Kidney (tissue), 22 donors: ENCODE measurements at places on chromosomes 7 and 10. TPM values are rescaled to one million over a fixed set of nuclear protein-coding genes. Genes with fewer than 3 reads are reported as not detected.
A peak's percentile ranks its signal among the peaks of the same experiment; 100 is the strongest.

DNA sequence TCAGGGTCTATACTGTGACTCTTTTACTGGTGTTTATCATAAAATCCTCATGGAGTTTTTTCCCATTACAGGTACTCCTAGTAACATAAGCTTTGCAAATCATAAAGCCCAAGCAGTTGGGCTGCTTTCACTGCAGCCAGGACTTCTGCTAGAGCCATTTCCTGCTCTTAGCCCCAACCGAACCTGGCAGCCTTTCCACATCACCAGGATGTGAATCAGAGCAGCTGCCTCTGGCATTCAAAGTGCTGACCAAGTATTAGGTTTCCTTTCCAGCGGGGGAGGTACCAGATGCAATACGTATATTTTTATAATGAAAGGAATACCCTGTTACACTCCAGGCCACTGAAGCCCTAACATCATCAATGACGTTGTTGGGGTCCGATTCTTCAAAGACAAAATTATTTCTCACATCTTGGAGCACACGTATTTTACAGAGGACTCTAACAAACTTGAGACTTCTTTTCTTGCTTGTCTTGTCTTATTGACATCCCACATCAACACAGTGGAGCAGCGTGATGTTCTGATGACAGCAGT is 3.6 kb upstream of the HTR5A start:
- peak; percentile 7 for DNase-seq

DNA sequence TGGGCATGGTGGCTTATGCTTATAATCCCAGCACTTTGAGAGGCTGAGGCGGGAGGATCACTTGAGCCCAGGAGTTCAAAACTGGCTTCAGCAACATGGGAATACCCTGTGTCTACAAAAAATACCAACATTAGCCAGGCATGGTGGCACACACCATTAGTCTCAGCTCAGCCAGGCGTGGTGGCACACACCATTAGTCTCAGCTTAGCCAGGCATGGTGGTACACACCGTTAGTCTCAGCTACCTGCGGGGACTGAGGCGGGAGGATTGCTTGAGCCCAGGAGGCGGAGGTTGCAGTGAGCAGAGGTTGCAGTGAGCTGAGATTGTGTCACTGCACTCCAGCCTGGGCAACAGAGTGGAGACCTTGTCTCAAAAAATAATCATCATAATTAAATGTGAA is 9.0 kb downstream of the LRRC27 start:
- DNase-seq = no peak

DNA sequence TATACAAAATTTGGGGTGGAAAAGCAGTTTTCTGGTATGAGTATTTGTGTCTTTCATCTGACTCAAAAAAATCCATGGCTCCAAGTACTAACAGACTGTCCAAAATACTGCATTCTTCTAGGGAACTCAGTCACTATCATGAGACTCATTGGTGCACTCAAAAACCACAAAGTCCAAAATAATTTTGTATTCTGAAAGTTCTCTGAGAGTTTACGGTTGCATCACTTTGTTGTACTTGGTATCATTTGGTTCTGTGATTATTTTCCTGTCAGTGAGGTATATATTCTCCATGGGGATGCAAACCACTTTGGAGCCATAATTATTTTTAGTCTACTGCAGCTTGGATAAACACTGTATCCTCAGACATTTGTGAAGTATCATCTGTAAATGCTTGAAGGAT is 28.0 kb upstream of the CABCOCO1 start:
- DNase-seq = no peak

GRCh38 chr7:151245360-151246101 is 3.0 kb downstream of the SMARCD3 start:
- peak; percentile 84 for DNase-seq

GRCh38 chr10:128956149-128956548 is 510.9 kb upstream of the MGMT start:
- no peak for DNase-seq

GRCh38 chr10:47018026-47018735 is 107.0 kb downstream of the PTPN20 start:
- no peak for DNase-seq

- no peak for DNase-seq
These were observed 31.9 kb downstream of the ANXA11 start for GRCh38 chr10:80173466-80173865.

- peak; percentile 71 for DNase-seq
These were observed 13.1 kb upstream of the ASB4 start for GRCh38 chr7:95472581-95473161.

DNA sequence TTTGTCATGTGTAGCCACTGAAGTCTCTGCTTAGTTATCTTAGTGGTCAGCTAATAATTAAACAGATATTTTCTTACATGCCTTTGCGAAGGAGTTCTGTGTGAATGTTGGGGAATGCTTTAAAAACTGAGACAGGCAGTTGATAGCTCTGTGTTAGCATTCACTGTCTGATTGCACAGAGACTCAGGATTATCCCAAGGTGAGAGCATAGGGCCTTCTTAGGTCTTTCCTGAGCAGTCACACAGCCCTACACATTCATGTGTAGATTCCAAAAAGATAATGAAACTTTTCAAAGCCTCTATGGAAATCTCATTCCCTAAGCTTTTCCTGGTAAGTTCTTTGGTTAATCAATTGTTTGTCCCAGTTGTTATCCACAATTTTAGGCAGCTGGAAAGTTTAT is 67.7 kb downstream of the CASD1 start:
- no peak for DNase-seq

DNA sequence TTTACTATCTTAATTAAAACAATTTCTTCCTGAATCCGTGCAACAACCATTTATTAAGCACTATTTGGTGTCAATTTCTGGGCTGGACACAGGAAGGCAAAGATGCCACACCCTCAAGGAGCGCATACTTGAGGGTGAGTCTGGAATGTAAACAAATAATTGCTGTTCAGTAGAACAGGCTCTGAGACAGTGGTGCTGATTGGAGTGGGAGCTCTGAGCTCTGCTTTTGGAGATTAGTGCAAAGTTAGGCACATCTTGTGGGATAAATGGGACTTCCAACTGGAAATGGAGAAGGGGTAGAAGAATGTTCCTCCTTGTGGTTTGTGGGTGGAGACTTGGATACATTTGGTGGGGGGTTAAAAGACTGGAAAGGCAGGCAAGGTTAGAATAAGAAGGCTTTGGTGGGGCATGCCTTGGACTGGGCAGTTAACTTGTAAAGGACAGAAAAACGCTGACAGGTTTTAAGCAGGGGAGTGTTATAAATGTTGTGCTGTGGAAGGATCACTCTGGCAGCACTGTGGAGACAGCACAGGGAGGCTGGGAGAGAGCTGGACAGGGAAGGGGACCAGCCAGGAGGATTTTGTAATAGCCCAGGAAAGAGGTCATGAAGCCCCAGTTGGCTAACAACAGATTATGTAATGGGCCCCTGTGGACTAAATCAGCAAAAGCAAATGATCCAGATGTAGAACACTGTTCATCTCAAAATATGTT is 80.7 kb downstream of the ZNF365 start:
- DNase-seq = no peak

DNA sequence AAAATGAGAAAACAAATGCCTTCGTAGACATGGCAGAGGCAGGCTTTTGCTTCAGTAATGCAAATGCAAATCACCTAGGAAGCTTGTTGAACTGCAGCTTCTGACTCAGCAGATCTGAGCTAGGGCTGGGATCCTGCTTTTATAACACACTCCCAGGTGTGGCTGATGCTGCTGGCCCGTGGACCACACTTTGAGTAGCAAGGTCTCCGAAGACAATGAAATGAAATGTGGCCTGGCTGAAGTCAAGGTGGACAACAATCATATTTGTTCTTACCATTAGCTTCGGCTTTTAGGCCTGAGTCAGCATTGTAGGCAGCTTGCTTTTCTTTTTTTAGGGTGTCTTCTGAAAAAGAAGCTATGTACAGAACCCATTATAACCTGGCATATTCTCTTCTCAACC is 26.3 kb downstream of the COL17A1 start:
- no peak for DNase-seq

DNA sequence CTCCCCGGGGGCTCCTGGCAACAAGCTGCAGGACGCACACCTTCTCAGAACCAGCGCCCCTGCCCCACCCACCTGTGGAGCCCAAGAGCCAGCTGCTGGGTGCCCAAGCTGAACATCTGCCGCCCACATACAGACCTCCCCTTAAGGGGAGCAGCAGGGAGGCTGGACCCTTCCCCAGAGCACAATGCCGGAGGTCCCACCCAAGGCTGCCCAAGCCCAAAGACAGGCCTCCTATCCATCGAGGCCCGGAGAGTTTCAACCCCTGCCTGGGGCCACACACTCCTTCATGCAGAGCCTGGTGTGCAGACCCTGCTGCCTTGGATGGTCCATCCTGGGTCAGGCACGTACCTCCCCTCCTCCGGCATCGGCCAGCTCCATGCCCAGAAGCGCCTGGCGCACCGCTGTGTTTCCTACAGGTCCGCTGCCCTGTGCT is 48.7 kb downstream of the VIPR2 start:
- DNase-seq = peak; percentile 19

DNA sequence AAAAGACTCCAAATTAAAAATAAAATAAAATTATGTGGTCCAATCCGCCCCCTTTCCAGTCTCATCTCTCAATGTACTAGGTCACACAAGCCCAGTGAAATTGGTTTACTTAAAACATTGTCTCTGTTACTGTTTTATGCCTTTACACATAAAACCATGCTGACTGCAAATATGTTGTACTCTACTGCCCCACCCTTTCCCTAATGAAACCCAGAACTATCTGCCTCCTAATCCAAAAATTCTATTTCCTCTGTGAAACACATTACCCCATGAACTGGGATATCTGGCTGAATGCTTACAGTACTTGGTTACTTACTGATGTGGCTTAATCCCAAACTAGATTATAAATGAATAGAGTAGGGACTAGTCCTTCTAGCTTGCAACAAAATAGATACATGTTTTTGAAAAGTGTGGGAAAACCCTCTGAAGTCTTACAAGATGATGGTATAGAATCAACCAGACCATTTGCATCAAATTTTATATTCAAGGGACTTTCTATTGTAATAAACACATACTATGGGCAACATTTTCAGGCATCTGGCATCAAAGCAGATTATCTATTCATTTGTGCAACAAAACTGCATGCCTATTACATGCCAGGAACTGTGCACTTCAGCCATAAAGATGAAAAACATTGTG is 10.0 kb upstream of the KMT2E start:
- DNase-seq = no peak

DNA sequence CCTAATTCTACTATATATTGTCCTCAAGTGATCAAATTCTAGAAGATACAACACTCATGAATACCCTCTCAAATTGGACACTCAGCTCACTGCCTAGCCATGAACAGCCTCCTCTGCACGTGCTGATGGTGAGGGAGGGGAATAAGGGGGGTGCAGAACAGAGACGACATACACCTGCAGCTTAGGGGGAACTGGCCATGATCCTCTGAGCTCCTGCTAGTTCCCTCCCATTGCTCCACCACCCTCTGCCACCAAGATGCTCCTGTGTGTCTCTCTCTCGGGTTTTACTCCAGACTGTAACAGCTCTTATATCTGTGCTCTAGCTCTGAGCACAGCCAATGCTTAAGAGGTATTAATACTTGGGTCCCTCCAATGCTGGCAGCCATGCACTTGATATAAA is 70.7 kb downstream of the VOPP1 start:
- DNase-seq = no peak

GRCh38 chr10:124700293-124701037 is 43.7 kb downstream of the FAM53B start:
- no peak for DNase-seq

- no peak for DNase-seq
These were observed 78.1 kb upstream of the HABP2 start for GRCh38 chr10:113474752-113475151.

- DNase-seq = no peak
These were observed 62.7 kb upstream of the CARD11 start for GRCh38 chr7:3106361-3106826.

GRCh38 chr10:76456197-76456596 is 1024.8 kb downstream of the LRMDA start:
- DNase-seq = no peak

RBP4 gene
- total RNA-seq = 77.4 TPM

VTI1A gene
- total RNA-seq = 41.8 TPM

GPR37 gene
- 4.4 TPM for total RNA-seq

CREB5 gene
- total RNA-seq = 27.2 TPM

RBP3 gene
- total RNA-seq = not detected

SPDYE8 gene
- not detected for total RNA-seq

TMEM178B gene
- 20.0 TPM for total RNA-seq

GRK5 gene
- 18.7 TPM for total RNA-seq

CNPY1 gene
- not detected for total RNA-seq
